KBM-7 (cell line): ENCODE measurements at places on chromosomes 11 and 22.

GRCh38 chr11:503179-503981 lies 3.7 kb downstream of the RNH1 start:
- DNase-seq: no peak

GRCh38 chr11:10298342-10298741 lies 4.3 kb upstream of the SBF2 start:
- DNase-seq: peak; percentile 64

DNA sequence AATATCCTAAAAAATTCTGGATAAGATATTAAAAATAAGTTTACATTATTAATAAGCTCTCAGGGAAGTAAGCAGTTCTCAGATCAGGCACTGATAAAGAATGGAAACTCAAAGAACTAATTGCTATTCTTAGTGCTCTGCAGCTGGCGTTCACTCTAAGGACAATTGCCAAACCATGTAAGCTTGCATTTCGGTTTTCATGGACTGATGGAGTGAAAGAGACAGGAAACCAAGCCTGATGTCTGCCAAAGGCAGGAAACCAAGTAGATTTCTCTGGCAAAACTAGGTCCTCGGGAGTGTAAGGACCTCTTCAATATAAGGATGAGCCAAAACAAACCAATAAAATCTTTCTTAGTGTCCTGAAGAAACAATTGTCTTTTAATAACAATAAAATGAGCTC lies 355.2 kb downstream of the RAB38 start:
- DNase-seq: no peak

- DNase-seq: peak; percentile 60
Observed at GRCh38 chr11:82701847-82702520, 31.7 kb downstream of the FAM181B start.

- DNase-seq: no peak
Observed at GRCh38 chr11:45048313-45048841, 97.7 kb upstream of the TP53I11 start.

DNA sequence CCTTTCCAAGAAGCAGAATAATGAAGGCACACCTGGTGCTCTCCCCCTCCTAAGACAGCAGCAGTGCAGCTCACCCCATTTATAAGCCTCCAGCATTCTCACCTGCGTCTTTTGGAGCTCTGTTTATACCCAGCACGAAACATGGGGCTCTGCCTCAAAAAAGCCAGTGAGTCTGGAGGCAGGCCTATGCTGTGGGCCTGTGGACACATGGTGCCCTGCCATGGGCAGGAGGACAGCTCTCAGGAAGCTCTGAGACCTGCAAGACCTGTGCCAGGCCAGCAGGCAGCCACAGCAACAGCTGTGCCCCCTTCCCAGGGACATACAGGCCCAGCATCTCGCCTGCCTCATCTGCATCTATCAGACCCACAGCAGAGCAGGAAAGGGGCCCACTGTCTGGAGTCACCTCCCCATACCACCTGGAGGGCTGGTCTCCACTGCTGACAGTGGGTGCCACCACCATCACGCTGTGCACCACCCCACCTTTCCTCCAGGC lies 64.2 kb downstream of the DGCR2 start:
- no peak for DNase-seq

GRCh38 chr11:130404727-130405126 lies 23.7 kb downstream of the ADAMTS8 start:
- DNase-seq: no peak

DNA sequence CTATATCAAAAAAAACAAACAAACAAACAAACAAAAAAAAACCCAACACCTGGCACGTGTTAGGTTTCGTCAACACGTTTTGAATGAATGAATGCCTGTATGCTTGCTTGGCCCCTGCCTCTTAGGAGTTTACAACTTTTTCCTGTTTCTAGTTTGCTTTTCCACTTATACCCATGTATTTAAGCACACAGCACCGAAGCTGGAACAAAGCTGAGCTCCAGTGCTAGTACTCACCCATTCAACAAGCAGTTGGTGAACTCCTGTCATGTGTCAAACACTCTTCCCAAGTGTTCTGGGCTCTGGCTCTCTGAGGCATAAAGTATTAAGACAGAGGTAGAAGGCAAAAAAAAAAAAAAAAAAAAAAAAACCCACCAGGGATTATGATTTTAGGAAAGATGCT lies 599.3 kb downstream of the BUD13 start:
- no peak for DNase-seq
